Nucleus accumbens (tissue), 56 donors: ENCODE measurements at places on chromosomes 7 and 10.

GRCh38 chr7:16129431-16130110 lies 291.8 kb downstream of the CRPPA start:
- no peak for DNase-seq

GRCh38 chr7:100577507-100577906 lies 3.8 kb upstream of the SAP25 start:
- DNase-seq, result no peak

DNA sequence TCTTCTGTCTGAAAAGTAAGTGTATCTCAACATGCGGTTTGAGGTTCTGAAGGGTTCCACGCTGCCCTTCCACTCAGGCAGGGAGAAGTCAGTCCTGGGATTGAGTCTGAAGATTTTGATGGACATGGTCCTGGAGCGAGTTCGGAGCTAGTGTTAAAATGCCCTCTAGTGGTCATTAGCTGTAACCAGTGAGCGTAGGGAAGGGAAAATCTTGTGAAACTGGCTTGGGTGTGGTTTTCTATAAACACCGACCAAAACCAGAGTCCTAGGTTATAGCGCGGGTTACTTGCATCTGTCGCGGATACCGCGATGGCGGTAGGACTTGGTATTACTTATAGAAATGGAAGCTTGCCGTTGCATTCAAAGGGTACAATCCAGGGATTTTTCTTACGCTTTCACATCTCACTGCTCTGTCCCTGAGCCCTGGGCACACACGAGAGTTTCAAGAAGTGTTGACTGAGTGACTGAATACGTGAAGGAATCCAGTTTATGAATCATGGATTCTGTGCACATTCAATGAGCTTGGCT lies 348.2 kb upstream of the C7orf33 start:
- DNase-seq, result no peak

DNA sequence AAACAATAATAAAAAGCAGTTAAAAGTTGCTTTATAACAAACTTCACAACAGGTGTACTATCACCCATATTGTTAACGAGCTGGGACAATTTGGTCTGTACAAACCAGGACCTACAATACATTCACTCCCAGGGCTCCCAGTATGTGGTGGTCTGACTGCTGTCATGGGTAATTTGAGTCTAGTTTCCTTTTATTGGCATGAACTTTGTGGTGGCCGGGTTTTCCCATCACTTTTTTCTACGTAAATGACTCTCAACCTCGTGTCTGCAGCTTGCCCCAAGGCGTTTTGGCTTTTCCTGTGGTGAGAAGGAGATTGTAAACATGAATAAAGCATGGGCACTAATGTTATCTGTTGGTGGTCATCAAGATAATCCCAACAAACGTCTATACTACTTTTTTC lies 118.7 kb upstream of the CDK6 start:
- DNase-seq, result no peak

- no peak for DNase-seq
Observed at GRCh38 chr7:101705331-101705730, 76.2 kb upstream of the MYL10 start.

DNA sequence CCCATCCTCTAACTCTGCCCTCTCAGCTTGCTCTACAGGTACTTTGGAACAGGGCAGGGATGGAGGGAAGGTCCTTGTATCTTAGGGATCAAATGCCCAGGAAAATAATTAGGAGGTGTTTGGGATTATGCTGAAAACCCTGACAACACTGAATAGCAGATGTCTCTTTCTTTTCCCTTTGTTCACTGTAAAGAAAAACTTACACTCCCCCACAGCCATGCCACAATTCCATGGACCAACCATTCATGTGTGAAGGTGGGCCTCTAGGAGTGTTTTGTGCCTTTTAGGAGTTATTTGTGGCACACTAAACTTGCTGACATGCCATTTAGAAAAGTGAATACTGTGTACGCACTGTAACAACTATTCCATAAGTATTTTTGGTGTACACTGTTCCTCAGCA lies 108.1 kb downstream of the SNX10 start:
- no peak for DNase-seq

- DNase-seq, result no peak
Observed at GRCh38 chr7:159028508-159029401, 115.9 kb downstream of the VIPR2 start.

DNA sequence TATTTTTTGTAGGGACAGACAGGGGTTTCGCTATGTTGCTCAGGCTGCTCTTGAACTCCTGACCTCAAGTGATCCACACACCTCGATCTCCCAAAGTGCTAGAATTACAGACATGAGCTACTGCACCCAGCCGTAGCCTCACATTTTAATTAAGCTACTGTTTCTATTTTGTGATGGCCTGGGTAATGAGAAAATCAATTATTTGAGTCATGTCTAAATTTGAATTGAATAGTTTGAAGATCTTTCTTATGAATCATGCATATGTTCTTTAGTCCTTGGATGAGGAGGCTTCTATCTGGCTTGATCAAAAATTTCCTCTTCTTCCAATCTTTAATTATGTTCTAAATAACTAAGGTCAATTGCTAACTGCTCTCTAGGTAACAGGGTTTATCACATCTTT lies 175.0 kb downstream of the REEP3 start:
- no peak for DNase-seq

DNA sequence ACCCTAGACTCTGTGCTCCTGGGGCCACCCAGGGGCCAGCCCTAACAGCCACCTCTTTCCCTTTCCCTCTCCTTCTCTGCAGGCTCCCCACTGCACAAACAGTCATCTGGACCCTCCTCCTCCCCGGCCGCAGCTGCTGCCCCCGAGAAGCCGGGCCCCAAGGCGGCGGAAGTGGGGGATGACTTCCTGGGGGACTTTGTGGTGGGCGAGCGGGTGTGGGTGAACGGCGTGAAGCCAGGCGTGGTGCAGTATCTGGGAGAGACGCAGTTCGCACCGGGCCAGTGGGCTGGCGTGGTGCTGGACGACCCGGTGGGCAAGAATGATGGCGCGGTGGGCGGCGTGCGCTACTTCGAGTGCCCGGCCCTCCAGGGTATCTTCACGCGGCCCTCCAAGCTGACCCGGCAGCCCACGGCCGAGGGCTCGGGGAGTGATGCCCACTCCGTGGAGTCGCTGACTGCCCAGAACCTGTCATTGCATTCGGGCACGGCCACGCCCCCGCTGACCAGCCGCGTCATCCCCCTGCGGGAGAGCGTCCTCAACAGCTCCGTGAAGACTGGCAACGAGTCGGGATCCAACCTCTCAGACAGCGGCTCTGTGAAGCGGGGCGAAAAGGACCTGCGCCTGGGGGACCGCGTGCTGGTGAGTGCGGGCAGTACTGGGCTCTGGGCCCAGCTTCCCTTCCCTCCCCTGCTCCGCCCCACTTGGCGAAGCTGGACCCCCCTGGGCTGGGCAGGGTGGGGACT lies 49.3 kb downstream of the CLIP2 start:
- DNase-seq, result no peak

- DNase-seq, result no peak
Observed at GRCh38 chr7:140881507-140882228, 43.1 kb downstream of the BRAF start.

- no peak for DNase-seq
Observed at GRCh38 chr7:5406957-5407945, 16.4 kb downstream of the TNRC18 start.

- no peak for DNase-seq
Observed at GRCh38 chr7:87886875-87887274, 10.6 kb downstream of the DBF4 start.

GRCh38 chr10:103575416-103576075 lies 82.0 kb downstream of the NEURL1 start:
- DNase-seq, result no peak

DNA sequence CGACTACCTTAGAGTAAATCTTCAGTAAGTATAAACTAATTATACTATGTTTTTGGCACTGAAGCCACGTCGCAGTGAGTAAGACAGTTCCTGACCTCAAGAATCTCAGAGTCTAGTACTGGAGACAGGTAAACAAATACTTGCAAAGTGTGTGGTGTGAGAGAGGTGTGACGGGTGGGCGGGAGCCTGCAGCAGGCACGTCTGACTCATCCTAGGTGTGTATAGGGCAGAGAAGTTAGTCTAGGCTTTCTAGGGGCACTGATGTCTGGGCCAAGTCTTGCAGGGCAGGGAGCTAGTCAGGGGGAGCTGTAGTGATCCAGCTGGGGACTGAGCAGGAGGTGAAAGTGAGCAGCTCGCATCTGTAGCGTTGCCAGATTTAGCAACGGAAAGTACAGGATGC lies 35.9 kb upstream of the SFTPD start:
- DNase-seq, result no peak

GRCh38 chr7:155729847-155730246 lies 82.4 kb downstream of the SHH start:
- DNase-seq, result no peak

DNA sequence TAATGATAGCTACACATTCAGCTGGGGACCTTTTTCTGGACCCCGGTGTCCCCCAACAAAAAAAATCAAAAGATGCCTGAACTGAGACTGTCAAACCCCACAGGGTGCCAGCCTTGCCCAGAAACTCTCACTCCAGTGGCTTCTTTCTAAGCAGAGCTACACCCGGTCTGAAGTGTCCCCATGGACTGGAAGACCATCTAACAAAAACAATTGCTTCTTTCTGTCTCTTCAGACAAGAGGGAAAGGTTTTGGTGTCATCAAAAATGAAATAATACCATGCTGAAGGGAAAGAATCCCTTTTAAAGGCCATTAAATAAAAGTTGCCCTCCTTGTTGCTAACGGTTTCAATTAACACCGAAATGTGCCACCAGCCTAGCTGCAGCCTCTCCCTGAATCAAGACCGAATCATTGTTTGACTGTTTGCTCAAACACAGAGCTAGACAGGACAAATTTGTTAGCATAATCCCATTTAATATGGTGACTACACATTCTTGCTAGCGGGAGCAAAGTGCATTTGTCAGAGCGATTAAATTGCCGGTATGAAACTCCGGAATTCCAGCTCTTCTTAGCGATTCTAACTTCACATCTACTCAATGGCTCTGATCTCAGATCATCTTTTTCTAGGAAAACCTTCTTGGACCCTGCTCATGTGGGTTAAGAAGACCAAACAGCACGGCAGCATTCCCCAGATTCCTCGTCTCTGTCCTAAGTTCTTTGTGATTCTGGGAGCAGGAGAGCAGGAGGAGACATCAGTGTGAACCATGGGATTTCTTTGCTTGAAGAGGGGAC lies 397.5 kb upstream of the PRKCQ start:
- no peak for DNase-seq

- no peak for DNase-seq
Observed at GRCh38 chr7:43872406-43873110, 3.2 kb upstream of the MRPS24 start.

DNA sequence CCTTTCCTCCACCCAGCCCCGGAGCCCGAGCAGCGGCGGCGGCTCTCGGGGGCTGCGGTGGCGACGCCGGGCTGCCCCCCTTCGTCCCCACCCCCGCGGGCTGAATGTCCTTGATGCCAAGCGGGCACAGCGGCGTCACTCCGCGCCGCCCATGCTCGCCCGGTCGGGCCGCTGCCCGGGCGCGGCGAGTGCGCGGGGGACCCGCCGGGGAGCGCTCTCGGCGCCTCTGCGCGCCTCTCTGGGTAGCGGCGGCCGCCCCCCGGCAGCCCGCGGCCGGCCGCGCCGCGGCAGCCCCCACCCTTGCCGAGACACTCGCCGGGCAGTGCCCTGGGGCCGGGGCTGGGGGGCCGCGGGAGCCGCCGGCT lies 433 bp upstream of the PLXNA4 start:
- DNase-seq, result no peak

GRCh38 chr7:30616318-30616717 lies 21.6 kb downstream of the GARS1 start:
- no peak for DNase-seq

GRCh38 chr10:53284615-53285182 lies 512.1 kb upstream of the MBL2 start:
- DNase-seq, result no peak
